ENCODE measurements at places on chromosomes 12 and 14.

DNA sequence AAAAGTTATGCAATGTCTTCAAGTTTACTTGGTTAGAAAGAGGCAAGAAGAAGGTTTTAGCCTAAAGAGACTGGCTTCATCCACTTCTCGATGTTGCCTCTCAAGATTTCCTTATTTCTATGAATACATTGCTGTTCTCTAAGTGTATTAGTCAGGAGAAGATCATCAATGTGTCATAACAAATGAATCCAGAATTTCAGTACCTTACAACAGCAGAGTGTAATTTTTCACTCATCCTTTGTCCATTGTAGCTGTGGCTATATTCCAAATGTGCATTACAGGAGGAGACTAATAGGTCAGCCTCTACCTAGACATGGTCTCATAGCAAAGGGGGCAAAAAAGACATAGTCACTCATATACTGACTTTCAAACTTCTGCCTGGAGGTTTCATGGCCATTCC lies 579.1 kb downstream of the PRKD1 start:
- DNase-seq, result no peak

GRCh38 chr14:32578181-32578580 lies 249.1 kb downstream of the AKAP6 start:
- no peak for DNase-seq

DNA sequence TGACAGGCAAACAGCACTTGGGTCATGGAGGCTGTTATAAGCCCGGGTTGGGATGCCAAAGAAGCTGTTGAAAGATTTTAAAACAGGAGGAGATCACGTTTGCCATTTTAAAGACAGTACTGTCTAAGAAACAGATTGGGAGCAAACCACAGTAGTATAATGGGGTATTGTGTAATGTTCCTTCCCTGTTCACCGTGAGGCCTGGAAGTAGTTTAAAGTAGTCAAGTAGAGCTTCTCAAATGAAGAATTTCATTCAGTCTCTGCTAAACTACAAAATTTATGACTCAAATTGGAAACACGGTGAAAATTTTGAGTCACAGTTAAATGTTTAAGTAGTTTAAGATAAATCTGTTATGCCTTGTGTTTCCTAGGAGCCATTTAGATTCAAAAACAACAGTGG lies 35.8 kb downstream of the ATP2A2 start:
- no peak for DNase-seq

DNA sequence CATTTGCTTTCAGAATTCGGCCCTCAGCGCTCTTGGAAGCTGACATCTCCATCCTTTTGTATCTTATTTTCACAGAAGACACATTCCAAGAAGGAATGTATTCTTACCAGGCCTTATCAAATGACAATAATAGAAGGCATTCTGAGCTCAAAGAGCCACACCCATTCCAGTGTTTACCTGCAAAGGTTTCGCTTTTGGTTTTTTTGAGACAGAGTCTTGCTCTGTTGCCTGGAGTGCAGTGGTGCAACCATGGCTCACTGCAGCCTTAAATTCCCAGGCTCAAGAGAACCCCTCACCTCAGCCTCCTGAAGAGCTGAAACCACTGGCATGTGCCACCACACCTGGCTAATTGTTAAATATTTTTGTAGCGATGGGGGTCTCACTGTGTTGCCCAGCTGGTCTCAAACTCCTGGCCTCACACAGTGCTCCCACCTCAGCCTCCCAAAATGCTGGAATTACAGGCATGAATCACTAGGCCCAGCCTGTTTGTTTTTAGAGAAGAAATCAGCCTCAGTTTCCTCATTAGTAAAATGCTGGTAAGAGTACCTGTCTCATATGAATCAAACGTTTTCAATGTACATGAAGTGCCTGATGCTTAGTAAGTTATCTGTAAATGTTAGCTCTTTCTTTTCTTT lies 69.2 kb downstream of the SLC6A12 start:
- DNase-seq, result peak; percentile 72

DNA sequence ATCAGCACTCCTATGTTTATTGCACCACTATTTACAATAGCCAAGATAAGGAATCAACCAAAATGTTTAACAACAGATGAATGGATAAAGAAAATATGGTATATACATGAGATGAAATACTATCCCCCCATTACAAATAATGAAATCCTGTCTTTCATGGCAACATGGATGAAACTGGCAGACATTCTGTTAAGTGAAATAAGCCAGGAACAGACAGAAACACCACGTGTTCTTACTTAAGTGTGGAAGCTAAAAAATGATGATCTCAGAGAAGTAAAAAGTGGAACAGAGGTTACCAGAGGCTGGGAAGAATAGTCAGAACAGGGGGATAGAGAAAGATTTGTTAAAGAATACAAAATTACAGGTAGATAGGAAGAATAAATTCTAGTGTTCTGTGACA lies 113.7 kb upstream of the MDM1 start:
- no peak for DNase-seq

DNA sequence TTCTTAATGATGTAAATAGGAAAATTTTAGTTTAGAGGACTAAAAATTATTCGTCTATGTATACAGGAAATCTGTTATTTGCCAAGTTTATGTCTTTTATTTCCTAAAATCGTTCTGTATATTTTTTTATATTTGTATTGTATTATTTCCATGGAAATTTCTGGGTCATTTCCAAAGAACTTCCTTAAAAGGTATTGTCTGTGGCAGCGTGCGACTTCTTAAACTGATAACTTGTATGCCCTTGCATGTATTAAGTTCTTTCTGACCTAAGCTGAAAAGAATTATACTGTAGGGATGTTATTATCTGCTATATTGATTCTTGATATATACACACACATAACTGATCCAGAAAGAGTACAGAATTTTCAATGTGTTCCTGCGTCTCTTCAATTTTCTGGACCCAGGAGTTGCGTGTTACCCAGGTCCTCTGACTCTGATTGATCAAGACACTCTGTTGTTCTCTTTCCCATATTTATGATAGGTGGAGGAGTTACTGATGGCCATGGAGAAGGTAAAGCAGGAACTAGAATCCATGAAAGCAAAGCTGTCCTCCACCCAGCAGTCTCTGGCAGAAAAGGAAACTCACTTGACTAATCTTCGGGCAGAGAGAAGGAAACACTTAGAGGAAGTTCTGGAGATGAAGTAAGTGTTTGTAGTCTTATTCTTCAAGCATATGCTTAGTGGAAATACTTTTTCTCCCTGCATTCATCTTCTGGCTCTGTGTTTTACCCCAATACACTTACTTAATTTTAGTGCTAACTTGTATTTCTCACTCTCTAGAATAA lies 298.5 kb downstream of the ERC1 start:
- DNase-seq, result no peak

DNA sequence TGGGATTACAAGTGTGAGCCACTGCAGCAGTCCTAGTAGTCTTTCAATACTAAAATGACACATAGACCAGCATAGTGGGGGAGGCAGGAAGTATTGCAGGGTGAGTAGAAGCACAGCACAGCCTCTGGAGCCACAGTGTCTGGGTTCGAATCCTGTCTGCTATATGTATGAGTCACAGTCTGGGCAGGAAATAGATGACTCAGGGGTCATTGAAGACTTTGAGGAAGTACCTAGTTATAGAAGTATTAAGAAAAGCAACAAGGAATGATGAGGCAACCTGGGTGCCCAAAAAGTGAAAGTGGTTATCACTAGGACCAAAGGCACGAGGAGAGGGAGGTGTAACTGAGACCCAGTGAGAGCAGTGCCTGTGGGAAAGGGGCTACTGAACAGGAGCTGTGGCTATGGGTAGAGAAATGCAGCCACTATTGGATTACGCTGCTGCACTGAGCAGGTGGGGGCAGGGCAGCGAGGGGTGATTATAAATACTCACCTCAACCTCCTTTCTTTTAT lies 124.0 kb downstream of the PDE3A start:
- no peak for DNase-seq

DNA sequence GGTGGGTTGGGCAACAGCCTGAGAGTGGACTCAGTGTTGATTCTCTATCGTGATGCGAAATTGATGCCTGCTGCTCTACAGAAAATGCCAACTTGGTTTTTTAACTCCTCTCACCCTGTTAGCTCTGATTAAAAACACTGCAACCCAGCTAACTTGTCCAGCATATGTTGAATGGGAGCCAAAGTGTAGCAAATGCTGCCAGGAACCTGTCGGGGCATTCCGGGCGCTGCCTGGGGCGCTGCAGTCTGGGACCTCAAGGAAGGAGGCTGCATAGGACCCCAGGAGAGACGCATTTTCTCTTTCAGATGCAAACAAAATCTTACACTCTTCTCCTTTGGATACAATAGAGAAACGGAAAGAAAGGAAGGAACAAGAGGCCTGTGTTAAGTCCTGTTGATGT lies 3.9 kb downstream of the B3GNT4 start:
- no peak for DNase-seq

DNA sequence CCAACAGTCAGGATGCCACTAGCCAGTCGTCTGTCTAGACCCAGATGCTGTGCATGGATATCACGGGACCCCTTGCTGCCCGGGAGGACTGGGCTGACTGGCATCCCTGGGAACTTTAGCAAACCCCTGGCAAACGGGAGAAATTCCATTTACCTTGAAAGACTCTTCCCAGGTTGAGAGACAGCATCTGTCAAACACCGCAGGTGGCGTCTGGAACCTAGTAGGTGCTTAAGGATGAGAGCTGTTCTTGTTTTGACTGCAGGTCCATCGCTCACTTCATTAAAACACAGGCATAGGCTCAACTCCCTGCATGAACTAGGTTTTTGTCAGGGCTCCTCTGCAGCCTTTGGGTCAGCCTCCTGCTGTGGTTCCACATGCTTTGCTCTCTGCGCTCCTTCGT lies 546.3 kb downstream of the BCL11B start:
- no peak for DNase-seq

GRCh38 chr12:74488134-74488533 lies 49.5 kb upstream of the ATXN7L3B start:
- DNase-seq, result no peak

DNA sequence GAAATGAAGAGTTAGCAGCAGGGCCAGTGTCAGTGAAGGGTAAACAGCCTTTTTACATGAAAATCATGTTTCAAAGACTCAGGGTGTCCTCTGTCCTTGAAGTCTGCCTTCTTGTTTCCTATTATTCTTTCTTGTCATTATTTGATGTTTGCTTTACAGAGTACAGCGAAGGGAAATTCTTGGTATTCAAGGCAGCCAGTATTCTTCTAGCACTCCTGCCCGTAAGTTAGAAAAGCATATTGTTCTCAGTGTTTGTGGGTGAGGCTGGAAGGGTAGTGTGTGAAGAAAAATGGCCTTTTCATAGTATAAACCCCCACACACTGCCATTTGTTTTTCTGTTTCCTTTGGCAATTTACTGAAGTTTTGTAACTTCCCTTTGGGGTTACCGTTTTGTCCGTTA lies 217.3 kb upstream of the NAV3 start:
- no peak for DNase-seq

DNA sequence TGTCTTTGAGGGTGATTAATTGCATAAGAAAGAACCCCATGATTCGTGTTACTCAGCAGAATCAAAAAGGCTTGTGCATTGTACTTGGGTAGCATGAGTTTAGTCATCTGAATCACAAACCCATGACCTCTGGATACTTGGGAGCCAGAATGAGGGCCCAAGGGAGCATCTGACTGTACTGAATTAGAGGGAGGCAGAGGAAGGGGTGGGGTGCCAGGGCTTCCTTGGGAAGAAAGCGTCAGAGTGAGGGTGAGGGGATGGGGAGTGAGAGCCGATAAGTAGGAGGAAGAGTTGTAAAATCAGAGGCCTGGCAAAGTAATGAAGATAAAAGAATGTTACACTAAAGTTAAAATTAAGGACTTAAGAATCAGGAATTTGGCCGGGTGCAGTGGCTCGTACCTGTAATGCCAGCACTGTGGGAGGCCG lies 29.8 kb downstream of the GPRC5D start:
- no peak for DNase-seq

DNA sequence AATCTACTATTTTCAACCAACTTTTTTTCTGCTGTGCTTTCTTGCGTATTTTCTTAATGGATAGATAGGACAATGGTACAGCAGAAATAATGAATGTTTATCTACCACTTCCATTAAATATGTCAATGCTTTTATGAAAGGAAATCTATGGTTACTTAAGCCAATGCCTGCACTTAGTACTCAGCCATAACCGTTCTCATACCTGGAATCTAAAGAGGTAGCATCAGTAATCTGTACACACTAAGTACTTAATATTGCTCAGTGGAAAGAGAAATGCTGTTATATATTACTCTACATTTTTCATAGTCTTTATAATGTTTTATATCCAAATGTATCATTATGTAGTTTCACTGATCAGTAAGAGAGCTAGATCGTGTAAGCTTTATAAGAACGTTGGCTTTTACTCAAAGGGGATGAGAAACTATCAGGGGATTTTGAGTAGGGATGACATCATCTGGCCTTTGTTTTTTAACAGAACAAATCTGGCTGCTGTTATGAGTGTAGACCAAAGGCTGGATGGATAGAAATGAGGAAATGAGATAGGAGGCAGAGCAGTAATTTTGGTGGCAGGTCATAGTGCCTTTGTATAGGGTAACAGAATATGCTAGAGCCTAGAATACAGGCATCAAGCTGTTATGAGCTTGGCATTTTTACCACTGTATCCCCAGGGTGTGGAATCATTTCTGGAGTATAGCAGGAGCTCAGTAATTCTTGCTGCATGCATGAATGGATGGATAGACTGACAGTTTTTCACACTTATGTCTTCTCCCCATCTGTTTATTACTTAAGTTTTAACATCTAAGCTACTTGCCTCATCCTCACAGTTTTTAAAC lies 34.0 kb downstream of the ALG10B start:
- DNase-seq, result no peak

GRCh38 chr12:45893240-45893639 lies 97.1 kb downstream of the SCAF11 start:
- DNase-seq, result no peak

- DNase-seq, result no peak
These were observed 41.8 kb downstream of the R3HDM2 start for GRCh38 chr12:57389033-57389432.

GRCh38 chr14:60222820-60223219 lies 26.2 kb upstream of the PPM1A start:
- DNase-seq, result no peak

GRCh38 chr14:25349269-25349668 lies 299.3 kb upstream of the STXBP6 start:
- no peak for DNase-seq

- no peak for DNase-seq
These were observed 77.9 kb downstream of the ST8SIA1 start for GRCh38 chr12:22256605-22257004.

GRCh38 chr12:30757316-30757715 lies 2.6 kb upstream of the CAPRIN2 start:
- DNase-seq, result no peak

DNA sequence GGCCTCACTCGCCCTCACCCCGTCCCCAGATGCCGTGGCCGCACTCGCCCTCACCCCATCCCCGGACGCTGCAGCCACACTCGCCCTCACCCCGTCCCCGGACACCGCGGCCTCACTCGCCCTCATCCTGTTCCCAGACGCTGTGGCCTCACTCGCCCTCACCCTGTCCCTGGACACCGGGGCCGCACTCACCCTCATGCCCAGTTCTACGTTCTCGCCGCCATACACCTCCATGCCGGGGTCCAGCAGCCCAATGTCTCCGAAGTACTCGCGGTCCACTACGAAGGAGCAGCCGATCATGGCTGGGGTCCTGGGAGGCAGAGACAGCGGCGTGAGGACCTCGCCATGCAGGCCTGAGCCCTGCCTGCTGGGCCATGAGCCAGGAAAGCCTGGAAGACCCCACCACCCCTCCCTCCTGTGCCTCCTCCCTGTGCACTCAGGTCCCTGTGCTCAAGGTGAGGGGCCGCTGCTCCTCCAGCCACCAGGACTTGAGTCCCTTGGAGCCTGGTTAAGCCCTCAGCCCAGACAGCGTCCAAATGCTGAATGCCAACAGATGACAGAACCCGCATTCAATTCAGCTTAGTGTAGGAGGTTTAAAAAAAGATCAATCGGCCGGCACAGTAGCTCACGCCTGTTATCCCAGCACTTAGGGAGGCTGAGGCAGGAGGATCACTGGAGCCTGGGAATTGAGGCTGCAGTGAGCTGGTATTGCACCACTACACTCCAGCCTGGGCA lies 81.5 kb downstream of the GALNT9 start:
- DNase-seq, result no peak
